Lower leg skin (tissue), 4 donors: ENCODE measurements at places on chromosomes 11 and 22. TPM values are rescaled to one million over a fixed set of nuclear protein-coding genes. Genes with fewer than 3 reads are reported as not detected.
A peak's percentile ranks its signal among the peaks of the same experiment; 100 is the strongest.

BCO2 gene
- 3.3 TPM for total RNA-seq

BAIAP2L2 gene
- 1.3 TPM for total RNA-seq

CCS gene
- 13.7 TPM for total RNA-seq

DNA sequence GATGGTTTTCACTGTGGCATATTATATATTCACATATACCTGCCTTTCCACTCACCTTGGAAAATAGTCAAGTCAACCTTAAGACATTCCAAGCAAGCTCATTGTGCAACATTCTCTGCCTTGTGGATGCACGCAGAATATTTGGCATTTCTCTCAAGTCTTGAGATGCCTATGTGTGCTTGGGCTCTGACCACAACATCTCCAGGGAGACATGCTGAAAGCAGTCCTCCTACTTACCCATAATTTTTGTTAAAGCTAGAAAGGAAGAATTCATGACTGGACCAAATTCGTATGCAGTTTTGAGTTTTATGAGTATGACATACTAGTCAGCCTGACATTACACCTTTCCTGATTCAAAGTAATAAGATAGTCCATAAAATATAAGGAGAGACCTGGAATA, 684.0 kb downstream of the OPCML start:
- no peak for DNase-seq

GRCh38 chr11:36110668-36111410, 167.0 kb downstream of the LDLRAD3 start:
- no peak for DNase-seq

DNA sequence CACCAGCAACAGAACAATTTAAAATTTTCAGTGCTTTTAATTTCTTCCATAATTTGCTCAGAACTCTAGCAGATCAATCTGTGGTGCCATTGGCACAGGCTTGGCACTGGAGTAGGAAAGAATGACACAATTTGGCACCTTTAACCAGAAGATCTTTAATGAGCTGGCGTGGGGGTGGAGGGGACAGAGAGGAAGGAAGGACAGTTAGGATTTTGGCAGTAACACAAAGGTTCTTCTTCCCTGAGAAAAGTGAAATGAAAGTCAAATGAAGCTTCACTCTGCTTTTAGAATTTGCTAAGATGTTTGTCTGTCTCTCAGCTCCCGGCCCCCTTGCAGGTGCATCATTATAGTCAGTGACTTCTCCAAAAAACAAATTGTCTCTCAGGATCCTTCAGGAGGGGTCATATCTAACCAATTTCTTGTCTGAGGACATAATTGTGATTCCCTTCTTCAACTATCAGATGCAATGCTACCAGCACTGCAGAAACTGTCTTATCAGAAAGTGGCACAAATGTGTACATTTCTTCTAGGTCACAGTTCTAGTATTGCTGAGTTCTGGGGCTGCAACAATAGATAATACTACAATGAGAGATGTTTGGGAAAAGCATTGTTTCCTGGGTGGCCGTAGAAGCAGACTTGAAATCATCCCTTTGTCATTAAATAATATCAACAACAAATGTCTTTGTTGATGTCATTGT, 66.8 kb downstream of the CSTPP1 start:
- no peak for DNase-seq

- DNase-seq, result no peak
Measured at GRCh38 chr22:44760476-44760875, 8.1 kb downstream of the ARHGAP8 start.

DNA sequence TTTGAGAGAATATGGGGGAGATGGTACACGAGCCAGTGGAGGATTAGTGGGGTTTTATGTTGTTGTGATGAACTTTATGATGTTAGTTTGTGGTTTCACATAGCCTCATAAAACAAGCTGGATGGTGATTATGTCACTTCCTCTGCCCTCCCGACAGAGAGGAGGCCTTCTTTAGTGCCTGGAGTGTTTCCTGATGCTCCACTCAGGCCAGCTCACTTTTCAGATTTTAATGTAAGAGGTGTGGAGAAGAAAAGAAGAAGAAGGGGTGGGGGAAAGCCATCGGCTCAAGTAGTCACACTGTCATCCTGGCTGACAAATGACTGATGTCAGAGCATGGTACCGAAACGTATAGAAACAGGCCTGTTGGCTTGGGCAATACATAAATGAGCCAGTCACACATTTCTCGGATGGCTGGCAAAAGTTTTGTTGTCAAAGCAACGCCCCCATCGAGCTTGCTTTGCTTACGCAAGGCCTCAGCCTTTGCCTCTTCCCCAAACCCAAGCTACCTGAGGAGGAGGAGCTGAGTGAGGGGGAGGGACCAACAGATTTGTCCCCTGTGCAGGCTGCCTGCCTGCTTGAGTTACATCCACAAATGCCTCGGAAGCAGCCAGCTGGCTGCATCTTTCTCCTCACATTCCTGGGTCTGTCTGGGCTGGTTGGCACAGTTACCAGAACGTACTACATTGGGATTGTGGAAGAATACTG, at the start of gene HEPHL1:
Gene HEPHL1 (plus strand): TSS at position 578 of the 705 bp plus-strand sequence. CDS start 15 bp downstream, at position 593.
- DNase-seq, result peak; percentile 16

GRCh38 chr22:31098632-31099110, 8.7 kb downstream of the SELENOM start:
- DNase-seq, result no peak

DNA sequence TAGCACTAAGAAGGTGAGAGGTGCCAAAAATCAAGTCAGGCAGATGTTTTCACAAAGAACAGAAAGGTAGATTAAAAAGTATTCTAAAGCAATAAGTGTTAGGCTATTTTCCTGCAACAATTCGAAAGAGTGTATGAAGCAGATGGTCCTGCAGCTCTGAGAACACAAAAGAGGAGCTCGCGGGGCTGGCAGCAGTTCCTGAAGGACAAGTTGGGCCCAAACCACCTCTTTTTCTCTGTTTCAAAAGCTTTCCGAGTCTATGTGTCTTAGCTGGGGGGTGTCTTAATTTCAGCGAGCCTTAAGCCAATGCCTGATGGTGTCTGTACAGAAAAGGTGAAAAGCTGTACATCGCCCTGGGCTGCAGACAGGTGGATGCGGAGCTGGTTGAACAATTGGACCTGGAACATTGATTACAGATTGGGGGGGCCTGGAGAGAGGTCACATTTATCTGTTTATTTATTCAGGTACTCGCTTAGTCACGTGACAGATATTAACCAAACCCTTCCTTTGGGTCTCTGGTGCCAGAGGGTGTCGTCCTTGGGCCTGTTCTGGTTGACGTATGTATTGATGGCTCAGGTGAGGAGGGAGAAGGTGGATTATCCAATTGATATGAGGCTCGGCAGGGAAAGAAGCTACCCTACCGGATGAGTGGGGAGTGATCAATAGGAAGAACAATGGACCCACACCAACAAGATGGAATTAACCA, 24.7 kb downstream of the GRIK4 start:
- DNase-seq, result no peak

GRCh38 chr11:15158351-15159015, 43.8 kb downstream of the INSC start:
- no peak for DNase-seq
